MM.1S (cell line): ENCODE measurements at places on chromosomes 11 and 22.

GRCh38 chr11:131136486-131136885 is 220.2 kb upstream of the SNX19 start:
- no peaks in the 10 kb centered on the region for H3K36me3 ChIP-seq
- H3K4me3 ChIP-seq = no peak overlapping the region
- H3K4me1 ChIP-seq = no peaks in the 10 kb centered on the region
- no peak for DNase-seq

- H3K4me1 ChIP-seq = no peaks in the 10 kb centered on the region
- no peak overlapping the region for H3K4me3 ChIP-seq
- no peak overlapping the region for H3K27ac ChIP-seq
- H3K27me3 ChIP-seq = peaks cover 81% of the 10 kb centered on the region
Observed at GRCh38 chr22:49052023-49052538, 775.6 kb downstream of the BRD1 start.

DNA sequence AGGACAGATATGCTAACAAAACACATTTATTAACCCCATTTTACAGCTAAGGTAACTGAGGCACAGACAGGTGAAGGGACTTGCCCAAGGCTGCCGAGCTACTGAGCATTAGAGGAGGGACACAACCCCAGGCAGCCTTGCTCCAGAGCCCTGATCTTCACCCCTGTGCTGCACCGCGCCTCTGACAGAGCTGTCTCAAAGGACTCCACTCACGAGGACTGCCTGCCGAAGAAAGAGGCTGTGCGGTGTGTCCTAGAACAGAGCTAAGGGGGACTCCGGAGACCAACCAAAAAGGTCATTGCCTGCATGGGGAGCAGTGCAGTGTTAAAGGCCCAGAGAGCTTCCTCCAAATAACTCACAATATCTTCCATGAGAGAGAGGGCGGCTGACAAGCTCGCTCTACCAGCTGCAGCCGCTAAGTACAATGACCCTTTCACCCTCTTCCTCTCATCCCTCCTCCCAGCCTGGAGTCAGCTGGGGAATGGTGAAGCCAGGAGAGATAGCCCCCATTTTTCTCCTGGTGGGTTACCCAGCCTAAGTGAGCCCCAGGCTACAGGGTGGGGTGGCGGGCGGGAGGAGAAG is 119.2 kb downstream of the DSCAML1 start:
- no peak overlapping the region for H3K4me3 ChIP-seq
- no peaks in the 10 kb centered on the region for H3K36me3 ChIP-seq
- H3K27me3 ChIP-seq = peaks cover 93% of the 10 kb centered on the region
- DNase-seq = no peak

- H3K4me1 ChIP-seq = no peaks in the 10 kb centered on the region
- DNase-seq = no peak
- H3K36me3 ChIP-seq = no peaks in the 10 kb centered on the region
- no peak overlapping the region for H3K27ac ChIP-seq
- H3K4me3 ChIP-seq = no peak overlapping the region
Observed at GRCh38 chr22:39212721-39213376, 31.9 kb downstream of the PDGFB start.

DNA sequence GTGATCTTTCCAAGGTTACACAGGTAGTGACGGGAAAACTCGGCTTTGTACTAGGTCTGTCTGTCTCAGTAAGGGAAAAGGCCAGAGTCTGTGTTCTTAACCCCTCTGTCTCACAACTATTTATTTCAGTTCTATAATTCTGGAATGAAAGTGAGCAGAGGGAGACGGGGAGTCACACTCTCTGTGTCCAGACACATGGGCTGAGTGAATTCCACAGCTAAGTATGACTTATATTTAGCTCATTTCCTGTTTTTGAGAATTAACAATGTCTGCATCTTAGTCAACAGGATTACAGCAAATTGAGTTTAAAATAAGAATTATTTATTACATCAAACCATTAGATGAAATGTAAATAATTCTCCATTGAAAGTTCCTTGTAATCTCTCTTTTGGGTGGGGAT is 62.5 kb upstream of the OR4B1 start:
- H3K4me3 ChIP-seq = no peak overlapping the region
- no peak for DNase-seq
- no peaks in the 10 kb centered on the region for H3K36me3 ChIP-seq
- no peaks in the 10 kb centered on the region for H3K27me3 ChIP-seq
- no peaks in the 10 kb centered on the region for H3K4me1 ChIP-seq
- H3K27ac ChIP-seq = no peak overlapping the region

- H3K36me3 ChIP-seq = no peaks in the 10 kb centered on the region
- H3K27me3 ChIP-seq = no peaks in the 10 kb centered on the region
- no peak for DNase-seq
- H3K4me3 ChIP-seq = no peak overlapping the region
- H3K4me1 ChIP-seq = no peaks in the 10 kb centered on the region
Observed at GRCh38 chr11:97794876-97795275, 1225.9 kb upstream of the CNTN5 start.

GRCh38 chr11:29263971-29264682 is 752.7 kb downstream of the KCNA4 start:
- no peak for DNase-seq
- H3K27ac ChIP-seq = no peak overlapping the region
- no peaks in the 10 kb centered on the region for H3K36me3 ChIP-seq
- H3K4me3 ChIP-seq = no peak overlapping the region
- no peaks in the 10 kb centered on the region for H3K4me1 ChIP-seq
- H3K27me3 ChIP-seq = no peaks in the 10 kb centered on the region

- DNase-seq = no peak
- no peaks in the 10 kb centered on the region for H3K4me1 ChIP-seq
- no peak overlapping the region for H3K4me3 ChIP-seq
- peaks cover 24% of the 10 kb centered on the region for H3K36me3 ChIP-seq
- no peaks in the 10 kb centered on the region for H3K27me3 ChIP-seq
- no peak overlapping the region for H3K27ac ChIP-seq
Observed at GRCh38 chr11:72026090-72026489, 27.4 kb downstream of the IL18BP start.

DNA sequence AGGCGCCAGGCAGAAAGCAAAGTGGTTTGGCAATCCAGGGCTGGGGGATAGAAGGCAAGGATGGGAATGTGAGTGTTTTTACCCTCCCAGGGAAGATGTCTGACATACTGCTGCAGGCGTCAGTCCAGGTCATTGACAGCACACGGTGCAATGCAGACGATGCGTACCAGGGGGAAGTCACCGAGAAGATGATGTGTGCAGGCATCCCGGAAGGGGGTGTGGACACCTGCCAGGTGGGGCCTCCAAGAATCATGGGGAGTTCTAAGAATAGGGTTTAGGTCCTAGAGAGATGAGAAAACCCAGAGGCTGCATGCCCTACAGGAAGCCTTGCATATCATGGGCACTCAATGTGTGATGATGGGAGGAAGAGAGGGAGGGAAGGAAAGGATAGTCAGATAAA is 28.3 kb upstream of the SMIM35 start:
- no peak for DNase-seq
- no peak overlapping the region for H3K27ac ChIP-seq
- no peaks in the 10 kb centered on the region; the same call in 1 of the 2 replicates for H3K27me3 ChIP-seq
- no peaks in the 10 kb centered on the region for H3K36me3 ChIP-seq
- 0 out of 2 replicates have a peak, but pooled peaks cover 3% of the 10 kb centered on the region for H3K4me1 ChIP-seq

DNA sequence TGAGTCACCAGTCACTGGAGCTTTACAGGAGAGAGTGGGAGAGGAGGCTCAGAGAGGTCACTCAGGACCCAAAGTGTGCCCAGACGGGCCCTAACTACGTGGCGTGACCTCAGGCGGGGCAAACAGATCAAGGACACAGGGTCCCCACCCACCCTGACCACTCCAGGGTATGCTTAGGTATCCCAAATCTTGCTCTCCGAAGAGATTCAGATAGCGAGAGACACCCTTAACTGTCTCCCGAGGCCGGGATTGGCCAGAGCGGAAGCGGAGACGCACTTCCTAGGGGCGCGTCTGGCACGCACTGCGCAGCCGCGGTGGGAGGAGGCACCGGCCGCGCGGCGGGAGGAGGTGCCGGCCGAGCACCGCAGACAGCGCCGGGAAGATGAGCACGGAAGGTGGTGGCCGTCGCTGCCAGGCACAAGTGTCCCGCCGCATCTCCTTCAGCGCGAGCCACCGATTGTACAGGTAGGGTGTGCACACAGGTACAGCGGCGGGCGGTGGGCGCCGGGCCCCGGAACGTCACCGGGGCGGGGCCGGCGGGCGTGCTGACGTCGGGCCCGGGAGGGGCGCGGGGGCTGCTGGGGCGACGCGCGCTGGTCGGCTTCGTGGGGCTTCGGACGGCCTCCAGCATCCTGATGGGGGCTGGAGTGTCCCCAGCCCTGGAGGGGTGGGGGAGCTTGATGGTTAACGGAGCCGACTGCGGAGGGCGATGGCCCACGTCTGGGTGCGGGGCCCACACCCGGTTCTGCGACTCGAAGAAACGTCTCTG is at the start of gene PTS:
Gene PTS, plus strand, starts transcription at position 367 of the 769 bp plus-strand sequence. Its CDS starts 16 bp downstream, at position 383.
- H3K4me3 ChIP-seq = peak within 1 kb of the TSS; percentile 68
- H3K4me1 ChIP-seq = 0 out of 2 replicates have a peak, but pooled peaks cover 6% of the 10 kb centered on the region
- peak within 1 kb of the TSS; percentile 57 for H3K27ac ChIP-seq
- no peaks in the 10 kb centered on the region for H3K36me3 ChIP-seq
- no peaks in the 10 kb centered on the region for H3K27me3 ChIP-seq

- no peak for DNase-seq
- peaks cover 15% of the 10 kb centered on the region for H3K4me1 ChIP-seq
- H3K4me3 ChIP-seq = no peak overlapping the region
Observed at GRCh38 chr22:37025500-37026070, 6.0 kb downstream of the MPST start.

- no peak for DNase-seq
- H3K36me3 ChIP-seq = peaks cover 6% of the 10 kb centered on the region
- H3K27ac ChIP-seq = no peak overlapping the region
- H3K27me3 ChIP-seq = no peaks in the 10 kb centered on the region
- H3K4me3 ChIP-seq = no peak overlapping the region
Observed at GRCh38 chr11:47162426-47162825, 14.3 kb downstream of the ARFGAP2 start.

DNA sequence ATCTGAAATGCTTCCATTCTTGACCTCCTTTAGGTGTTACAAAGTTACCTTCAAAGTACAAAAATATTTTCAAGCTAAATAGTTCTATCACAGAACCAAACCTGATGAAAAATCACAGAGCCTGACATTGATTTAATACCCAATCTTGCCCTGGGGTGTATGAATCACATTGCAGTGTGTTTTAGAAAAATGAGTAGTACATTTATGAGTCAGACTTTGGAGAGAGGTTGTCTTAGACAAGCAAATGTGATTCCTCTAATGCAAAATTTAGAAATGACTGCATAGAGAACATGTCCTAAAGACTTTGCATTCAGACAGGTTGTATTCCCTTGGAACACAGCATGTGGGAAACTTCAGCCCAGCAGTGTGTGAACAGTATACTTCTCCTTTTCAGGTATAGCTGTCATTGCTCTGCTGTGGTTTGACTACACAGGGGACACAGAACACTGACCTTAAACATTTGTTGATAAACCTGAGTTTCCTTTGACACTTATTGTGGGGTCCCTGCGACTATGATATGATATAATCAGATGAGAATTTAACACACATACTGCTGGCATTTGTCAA is 972.1 kb downstream of the JRKL start:
- no peak overlapping the region for H3K27ac ChIP-seq
- H3K27me3 ChIP-seq = no peaks in the 10 kb centered on the region
- no peak overlapping the region for H3K4me3 ChIP-seq
- no peak for DNase-seq
- H3K4me1 ChIP-seq = peaks cover 9% of the 10 kb centered on the region
- H3K36me3 ChIP-seq = no peaks in the 10 kb centered on the region

DNA sequence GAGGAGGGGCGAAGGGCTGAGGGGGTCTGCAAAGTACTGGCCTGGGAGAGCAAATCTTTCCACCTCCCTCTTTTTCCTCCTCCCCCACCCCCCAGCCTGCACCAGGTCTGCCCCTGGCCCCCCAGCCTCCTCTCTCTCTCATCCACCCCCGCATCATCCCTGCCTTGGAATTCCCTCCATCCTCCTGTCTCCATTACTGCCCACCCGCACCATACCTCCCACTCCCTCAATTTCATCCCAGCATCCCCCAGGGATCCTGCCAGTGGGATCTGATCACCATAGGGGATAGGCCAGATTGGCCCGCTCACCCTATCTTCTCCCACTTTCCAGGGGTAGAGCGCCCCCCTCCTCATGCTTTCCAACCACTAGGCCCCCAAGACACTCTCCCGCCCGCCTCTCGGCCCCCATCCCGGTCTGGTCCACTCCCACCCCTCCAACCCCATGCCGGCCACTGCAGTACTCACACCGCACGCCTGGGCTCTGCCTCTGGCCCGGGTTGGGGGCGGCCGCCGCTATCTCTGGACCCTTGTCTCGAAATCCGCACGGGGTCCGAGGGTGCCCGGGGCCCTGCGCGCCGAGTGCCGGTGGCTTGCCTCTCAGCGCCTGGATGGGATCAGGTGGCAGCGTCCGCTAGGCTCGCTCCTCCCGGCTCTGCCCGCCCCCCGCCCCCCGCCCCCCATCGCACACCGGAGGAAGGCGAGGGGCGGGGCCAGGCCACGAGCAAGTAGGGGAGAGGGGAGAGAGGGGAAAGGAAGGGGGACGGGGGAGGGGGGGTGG is at the start of gene GAL3ST3:
Gene GAL3ST3, minus strand, starts transcription at position 615 of the 777 bp plus-strand sequence. CDS start 3,746 bp downstream, outside the sequence.
- H3K27me3 ChIP-seq = no peaks in the 10 kb centered on the region
- no peaks in the 10 kb centered on the region for H3K36me3 ChIP-seq
- no peak for DNase-seq
- no peak within 1 kb of the TSS for H3K27ac ChIP-seq
- H3K4me3 ChIP-seq = no peak within 1 kb of the TSS
- peaks cover 24% of the 10 kb centered on the region for H3K4me1 ChIP-seq
